ENCODE measurements at places on chromosomes 7 and 10.

DNA sequence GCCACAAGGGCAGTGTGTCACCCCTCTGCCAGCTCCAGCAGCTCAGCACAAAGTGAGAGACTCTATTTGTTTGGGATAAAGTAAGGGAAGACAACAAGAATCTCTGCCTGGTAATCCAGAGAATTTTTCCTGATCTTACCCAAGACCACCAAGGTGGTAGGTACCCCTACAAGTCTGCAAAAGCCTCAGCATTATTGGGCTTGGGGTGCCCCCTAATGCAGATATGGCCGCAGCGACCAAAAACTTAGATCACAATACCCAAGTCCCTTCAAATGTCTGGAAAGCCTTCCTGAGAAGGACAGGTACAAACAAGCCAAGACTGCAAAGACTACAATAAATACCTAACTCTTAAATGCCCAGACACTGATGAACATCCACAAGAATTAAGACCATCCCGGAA is 22.4 kb upstream of the CUL1 start:
- DNase-seq, result no peak

GRCh38 chr7:99894738-99895137 is 17.9 kb upstream of the OR2AE1 start:
- no peak for DNase-seq

DNA sequence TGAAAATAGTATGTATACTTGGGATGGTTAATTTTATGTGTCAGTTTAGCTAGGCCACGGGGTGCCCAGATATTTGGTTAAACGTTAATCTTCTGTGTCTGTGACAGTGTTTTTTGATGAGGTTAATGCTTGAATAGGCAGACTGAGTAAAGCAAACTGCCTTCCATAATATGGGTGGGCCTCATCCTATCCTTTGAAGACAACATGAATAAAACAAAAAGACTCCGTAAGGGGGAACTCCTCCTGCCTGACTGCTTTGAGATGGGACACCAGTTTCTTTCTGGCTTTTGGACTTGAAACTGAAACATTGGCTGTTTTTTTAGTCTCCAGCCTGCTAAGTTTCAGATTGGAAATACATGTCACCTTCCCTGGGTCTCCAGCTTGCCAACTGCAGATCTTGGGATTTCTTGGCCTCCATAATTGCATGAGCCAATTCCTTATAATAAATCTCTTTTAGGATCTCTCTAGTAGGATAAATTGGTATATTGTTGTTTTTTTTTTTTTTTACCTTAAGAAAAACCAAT is 59.9 kb upstream of the GLCCI1 start:
- DNase-seq, result no peak

DNA sequence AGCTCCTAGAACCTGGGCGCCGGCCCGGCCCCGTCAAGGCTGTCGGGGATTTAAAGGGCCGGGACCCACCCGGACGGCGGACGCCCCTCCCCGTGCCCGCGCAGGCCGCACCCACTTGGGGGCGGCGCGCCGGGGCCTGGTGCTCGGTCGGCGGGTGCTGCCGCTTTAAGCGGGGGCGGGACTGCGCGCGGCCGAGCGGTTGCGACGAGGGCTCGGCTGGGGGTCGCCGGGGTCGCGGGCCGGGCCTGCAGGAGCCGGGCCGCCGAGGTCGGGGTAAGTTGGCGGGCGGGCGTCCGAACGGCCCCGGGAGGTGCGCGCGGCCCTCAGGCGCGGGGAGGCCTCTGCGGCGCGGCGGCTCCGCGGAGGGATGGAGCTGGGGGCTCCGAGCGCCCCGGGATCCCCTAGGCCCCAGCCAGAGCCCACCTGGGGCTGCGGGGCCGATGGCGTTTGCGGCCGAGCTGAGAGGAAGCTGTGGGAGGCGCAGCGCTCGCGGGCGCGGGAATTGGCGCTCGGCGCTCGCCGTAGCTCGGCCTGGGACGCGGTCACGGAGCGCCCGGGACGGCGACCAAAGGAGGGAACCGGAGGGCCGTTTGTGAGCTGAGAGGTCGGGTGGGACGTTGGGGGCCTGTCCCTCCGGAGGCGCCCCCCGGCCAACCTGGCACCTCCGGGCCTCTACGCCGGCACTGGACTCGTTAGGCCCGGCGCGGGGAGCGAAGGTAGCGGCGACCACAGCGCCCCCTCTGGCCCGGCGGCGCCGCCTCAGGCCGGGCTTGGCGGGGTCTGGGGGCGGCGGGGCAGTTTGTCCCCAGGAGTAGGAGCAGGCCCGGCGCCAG is at the start of gene TRRAP:
TSS of gene TRRAP (plus strand) at position 168 of the 833 bp plus-strand sequence. CDS start 2,619 bp downstream, outside the sequence.
- DNase-seq, result no peak

GRCh38 chr7:103867874-103868273 is 121.6 kb downstream of the RELN start:
- no peak for DNase-seq

- no peak for DNase-seq
Measured at GRCh38 chr7:102431617-102432298, 1.6 kb upstream of the ORAI2 start.

DNA sequence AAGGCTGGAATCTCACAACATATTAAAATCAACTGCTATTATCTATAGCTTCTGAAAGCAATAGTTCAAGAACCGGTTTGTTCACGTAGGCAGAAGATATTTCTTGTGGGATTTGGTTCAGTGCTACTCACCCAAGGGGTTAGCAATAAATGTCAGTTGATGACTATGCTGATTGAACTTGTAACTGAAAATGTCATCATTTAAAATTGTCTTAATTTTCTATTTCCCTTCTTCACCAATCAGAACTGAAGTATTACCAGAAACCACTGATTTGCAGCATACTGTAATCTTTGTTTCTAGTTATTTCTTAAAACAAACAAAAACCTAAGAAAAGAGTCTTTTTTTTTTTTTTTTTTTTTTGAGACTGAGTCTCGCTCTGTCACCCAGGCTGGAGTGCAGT is 46.1 kb downstream of the CPEB3 start:
- DNase-seq, result no peak

DNA sequence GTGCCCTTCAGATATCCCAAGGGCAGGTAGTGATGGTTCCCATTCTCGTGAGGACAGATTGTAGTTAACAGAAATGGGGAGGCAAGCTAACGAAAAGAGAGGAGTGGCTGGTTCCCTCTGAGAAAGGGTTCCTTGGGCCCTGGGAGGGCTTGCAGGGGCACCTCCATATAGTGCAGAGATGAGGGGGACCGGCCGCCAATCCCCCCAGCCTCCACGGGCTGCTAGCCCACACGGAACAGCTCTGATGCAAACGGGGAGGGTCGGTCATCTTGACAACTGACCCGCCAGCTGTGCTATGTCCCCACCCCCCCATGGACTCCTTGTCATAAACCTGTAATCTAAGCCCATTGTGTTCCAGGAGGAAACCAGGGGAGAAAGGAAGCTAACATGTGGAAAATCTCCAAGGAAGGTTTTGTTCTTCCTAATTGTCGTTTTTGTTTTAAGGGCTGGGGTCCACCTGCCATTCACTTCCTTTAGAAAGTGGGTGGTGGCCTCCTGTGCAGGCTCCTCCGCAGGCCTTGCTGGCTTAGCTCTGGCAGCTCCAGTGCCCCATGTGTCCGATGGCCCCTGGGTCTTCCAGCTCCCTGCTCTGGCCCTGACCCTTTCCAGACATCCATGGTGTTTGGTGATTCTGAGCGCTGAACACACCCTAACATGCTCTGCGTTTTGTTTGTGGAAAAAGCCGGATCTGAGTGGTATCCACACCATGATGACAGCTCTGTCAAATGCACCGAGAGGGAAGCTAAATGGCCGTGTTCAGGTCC is 15.9 kb downstream of the ADCY1 start:
- DNase-seq, result no peak

DNA sequence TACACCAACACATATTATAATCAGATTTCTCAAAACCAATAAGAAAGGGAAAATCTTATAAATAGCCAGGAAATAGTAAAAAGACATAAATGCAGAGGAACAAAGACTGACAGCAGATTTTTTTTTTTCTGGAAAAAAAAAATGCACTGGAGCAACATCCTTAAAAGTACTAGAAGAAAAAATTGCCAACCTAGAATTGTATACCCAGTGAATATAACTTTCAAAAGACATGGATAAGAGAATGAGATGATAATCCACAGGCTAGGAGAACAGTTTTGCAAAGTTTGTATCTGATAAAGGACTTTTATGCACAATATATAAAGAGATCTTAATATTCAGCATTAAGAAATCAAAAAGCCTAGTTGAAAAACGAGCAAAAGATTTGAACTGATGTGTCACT is 554.0 kb downstream of the AUTS2 start:
- no peak for DNase-seq

DNA sequence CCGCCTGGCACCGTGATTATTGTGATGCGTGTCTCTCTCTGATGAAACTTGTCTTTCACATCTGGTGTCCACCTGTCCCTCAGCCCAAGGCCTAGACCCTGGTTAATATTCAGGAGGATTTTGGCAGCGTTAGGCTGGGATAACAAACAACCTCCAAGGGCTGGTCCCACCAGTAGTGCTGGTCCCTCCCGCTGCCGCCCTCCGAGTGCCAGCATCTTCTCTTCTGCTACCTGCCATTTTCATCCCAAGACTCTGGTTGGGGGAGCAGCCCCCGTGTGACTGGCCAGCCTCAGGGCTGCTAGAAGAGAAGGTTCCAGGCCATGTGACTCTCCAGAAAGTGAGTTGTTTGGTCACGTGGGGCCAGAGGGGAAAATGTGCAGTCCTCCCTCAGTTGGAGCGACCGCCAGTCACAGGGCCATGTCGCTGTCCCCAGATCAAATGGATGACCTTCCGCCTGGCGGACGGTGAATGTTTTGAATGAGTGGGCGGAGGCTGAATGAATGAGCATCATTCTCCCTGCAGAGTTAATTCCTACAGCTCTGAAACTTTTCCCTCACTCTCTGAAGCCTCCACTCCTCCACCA is 479.9 kb upstream of the FOXK1 start:
- DNase-seq, result no peak

GRCh38 chr10:49831352-49832035 is 69.4 kb upstream of the OGDHL start:
- no peak for DNase-seq

DNA sequence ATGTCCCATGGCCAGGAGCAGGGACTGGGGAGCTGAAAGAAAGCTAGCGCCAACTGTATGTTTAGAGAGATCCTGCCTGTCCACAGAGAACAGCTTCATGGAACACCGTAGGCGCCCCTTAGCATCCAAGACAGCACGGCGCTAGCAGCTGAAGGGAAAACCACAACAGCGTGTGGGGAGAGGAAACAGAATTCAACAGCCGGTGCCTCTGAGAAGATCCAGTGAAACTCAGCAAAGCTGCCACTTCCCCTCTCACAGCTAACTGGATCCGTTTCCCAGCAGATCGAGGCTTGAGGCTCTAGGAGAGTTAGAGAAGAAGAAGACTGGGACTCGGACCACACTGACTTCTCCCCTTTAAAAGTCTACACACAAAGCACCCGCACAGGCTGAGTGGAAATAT is 145.0 kb downstream of the MAD1L1 start:
- DNase-seq, result no peak

DNA sequence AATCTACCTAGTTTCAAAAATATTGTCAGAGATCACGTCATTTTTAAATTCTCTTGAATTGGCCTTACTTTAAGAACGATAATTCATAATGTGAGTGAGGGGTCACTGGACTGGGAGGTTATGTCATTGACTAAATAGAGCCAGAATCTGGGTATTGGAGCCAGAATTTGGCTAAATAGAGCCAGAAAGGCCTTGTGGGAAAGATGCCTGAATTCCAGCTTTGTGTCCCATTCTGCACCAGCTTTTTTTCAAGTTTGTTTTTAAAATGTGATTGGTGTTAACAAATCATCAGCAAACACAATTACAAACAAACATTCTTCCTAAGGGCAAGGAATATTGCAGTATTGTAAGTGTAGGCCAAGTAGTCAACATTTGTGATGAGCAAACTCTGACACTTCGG is 233.2 kb upstream of the PRKCQ start:
- DNase-seq, result no peak

GRCh38 chr10:36515319-36515718 is 610.1 kb upstream of the ANKRD30A start:
- DNase-seq, result no peak

GRCh38 chr10:49009199-49009979 is 69.7 kb upstream of the LRRC18 start:
- no peak for DNase-seq

DNA sequence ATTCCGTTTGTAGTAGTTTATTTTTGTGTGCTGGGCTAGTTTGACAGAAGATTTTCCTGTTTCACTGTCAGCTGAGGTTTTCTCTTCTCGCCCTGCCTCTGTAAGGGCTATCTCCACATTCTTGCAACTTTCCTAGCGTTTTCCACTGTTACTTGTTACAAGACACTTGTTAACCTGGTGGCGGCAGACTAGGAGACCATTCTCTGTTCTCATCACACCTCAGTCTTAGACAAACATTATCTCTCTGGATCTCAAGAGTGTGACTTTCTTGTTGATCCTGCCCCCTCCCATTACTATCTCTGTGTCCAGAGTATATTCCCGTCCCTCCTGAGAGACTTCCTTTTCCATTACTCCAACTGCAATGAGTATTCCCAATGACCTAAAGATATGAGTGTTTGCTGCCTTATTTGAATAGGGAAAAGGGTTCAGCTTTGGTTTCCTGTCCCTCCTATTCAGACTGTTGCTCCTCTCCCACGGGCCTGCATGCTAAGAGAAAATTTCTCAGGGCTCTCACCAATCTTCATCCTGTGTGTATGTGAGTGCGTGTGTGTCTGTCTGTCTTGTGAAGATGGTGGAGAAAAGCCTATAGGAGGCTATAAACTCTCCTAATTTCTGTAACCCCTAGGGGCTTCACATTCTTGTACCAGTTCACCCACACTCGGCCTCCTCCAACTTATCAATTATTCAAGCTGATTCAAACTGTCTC is 722.4 kb upstream of the POT1 start:
- DNase-seq, result no peak

DNA sequence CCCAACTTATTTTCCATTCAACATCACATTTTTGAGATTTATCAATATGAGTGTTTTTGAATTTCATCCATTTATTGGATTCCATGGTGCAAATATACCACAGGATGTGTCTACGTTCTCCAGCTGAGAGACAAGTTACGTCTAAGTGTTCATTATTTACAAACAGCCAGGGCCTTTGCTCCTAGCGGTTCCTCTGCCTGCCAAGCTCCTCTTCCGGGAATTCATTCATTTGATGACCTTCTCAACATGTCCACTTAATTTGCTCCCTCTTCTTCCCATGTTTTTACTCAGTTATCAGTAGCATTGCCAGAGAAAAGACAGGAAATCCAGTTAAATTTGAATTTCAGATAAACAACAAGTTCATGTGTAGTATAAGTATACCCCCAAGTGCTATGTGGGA is 321.7 kb downstream of the PRPF18 start:
- no peak for DNase-seq

Data from D721Med (cell line).